ENCODE measurements at places on chromosomes 5 and 9. TPM values are rescaled to one million over a fixed set of nuclear protein-coding genes. Genes with fewer than 3 reads are reported as not detected.

The MEIKIN gene
- not detected for total RNA-seq

The MELK gene
- 27.0 TPM for total RNA-seq

The LCN15 gene
- 0.05 TPM for total RNA-seq

The ACTBL2 gene
- total RNA-seq: 0.11 TPM

The BARHL1 gene
- total RNA-seq: not detected

The LURAP1L gene
- 3.4 TPM for total RNA-seq

The NDUFB6 gene
- 75.7 TPM for total RNA-seq

The CFAP90 gene
- total RNA-seq: 0.16 TPM

The PCDHB9 gene
- 0.90 TPM for total RNA-seq

The CCDC187 gene
- not detected for total RNA-seq

The IL17B gene
- not detected for total RNA-seq

The PTTG1 gene
- 294 TPM for total RNA-seq

The FOXI1 gene
- not detected for total RNA-seq

The C7 gene
- 4.0 TPM for total RNA-seq

The SLC46A2 gene
- not detected for total RNA-seq

The CCDC192 gene
- not detected for total RNA-seq

The SLC23A1 gene
- total RNA-seq: not detected

The GNAQ gene
- 29.8 TPM for total RNA-seq

The RGS7BP gene
- not detected for total RNA-seq

The MOB3B gene
- total RNA-seq: not detected

The PDE6A gene
- 0.08 TPM for total RNA-seq

The MLANA gene
- 3,120 TPM for total RNA-seq

The LCN9 gene
- total RNA-seq: not detected

The IFNK gene
- not detected for total RNA-seq

The GPR107 gene
- total RNA-seq: 31.3 TPM

The PCDHGA6 gene
- 1.8 TPM for total RNA-seq

The CDX1 gene
- total RNA-seq: not detected

The LRRC19 gene
- not detected for total RNA-seq

The SREK1 gene
- 54.1 TPM for total RNA-seq

The CDKN2B-AS1 gene
- not detected for total RNA-seq

The AP3B1 gene
- total RNA-seq: 52.7 TPM

The GAS1 gene
- total RNA-seq: 15.9 TPM

The LCP2 gene
- total RNA-seq: 0.26 TPM

The DPP7 gene
- 178 TPM for total RNA-seq

The PRRX2 gene
- 0.40 TPM for total RNA-seq
